ENCODE measurements at places on chromosomes 2 and 18.

GRCh38 chr2:44772131-44772530, 169.4 kb upstream of the SIX3 start:
- H3K27me3 ChIP-seq: peaks cover 7% of the 10 kb centered on the region
- no peaks in the 10 kb centered on the region for H3K36me3 ChIP-seq
- DNase-seq: no peak
- H3K4me1 ChIP-seq: peaks cover 4% of the 10 kb centered on the region

DNA sequence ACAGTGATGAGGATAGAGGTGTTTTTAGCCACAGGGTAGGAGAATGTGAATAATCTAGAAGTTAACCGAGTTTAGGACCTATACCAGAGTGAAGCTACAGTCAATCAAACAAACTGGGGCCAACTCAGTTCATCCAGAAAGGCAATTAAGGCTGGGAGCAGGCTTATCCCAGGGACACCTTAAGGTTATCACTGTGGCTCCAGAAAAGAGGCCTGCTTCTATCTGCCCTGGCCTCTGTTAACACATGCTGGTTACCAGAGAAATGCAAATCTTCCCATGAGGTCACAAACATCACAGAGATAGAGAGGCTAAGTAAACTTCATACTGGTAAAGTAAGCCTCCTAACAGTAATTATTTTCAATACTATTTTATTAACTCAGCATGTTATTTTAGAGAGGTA, 93.2 kb upstream of the GRB14 start:
- no peak overlapping the region for H3K27ac ChIP-seq
- no peak for DNase-seq

- H3K36me3 ChIP-seq: no peaks in the 10 kb centered on the region
- H3K27ac ChIP-seq: peak overlapping the region; percentile 26
These were observed 984 bp downstream of the TCF23 start for GRCh38 chr2:27149570-27150405.

- H3K36me3 ChIP-seq: no peaks in the 10 kb centered on the region
- DNase-seq: peak; percentile 80
- peaks cover 4% of the 10 kb centered on the region for H3K27me3 ChIP-seq
- no peak overlapping the region for H3K27ac ChIP-seq
These were observed 1.9 kb downstream of the SP5 start for GRCh38 chr2:170716851-170717598.

DNA sequence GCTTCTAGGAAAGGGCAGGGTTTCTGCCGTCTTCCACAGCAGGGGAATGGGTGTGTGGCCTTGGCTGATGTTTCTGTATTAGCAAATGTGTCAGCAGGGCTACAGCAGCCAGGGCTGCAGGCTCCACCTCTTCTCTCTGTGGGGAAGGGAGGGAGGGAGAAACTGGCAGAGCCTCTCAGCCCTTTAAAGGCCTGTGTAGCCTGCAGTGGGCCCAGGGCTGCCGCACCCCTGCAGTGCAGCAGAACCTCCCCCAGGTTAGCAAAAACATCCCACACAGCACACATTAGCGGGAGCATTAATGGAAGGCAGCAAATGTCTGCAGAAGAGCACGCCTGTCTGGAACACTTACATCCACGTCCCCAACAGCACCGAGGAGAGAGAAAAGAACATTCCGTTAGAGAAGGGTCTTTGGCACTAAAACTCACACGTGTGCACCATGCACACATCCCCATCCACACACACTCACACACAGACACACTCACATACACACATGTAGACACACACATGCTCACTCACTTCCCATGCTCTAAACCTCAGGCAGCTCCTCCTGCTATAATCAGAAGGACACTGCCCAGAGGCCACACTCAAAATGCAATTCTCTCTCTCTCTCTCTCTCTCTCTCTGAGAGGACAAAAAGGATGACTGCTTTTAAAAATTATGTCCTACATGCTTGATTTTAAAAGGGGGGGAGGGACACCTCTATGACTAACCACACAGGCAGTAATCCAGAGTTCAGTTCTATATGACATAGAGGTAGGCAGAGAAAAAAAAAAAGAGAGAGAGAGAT, 24.1 kb downstream of the MRPL35 start:
- no peaks in the 10 kb centered on the region for H3K36me3 ChIP-seq
- no peaks in the 10 kb centered on the region for H3K27me3 ChIP-seq
- no peak for DNase-seq
- no peak overlapping the region for H3K4me3 ChIP-seq
- H3K27ac ChIP-seq: peak overlapping the region; percentile 16
- H3K4me1 ChIP-seq: peaks cover 40% of the 10 kb centered on the region

GRCh38 chr18:49646873-49647272, 85.0 kb downstream of the LIPG start:
- DNase-seq: peak; percentile 9
- H3K36me3 ChIP-seq: no peaks in the 10 kb centered on the region
- H3K27ac ChIP-seq: no peak overlapping the region
- no peaks in the 10 kb centered on the region for H3K27me3 ChIP-seq
- no peaks in the 10 kb centered on the region for H3K4me1 ChIP-seq
- H3K4me3 ChIP-seq: no peak overlapping the region

GRCh38 chr18:35029770-35030169, 11.4 kb upstream of the MAPRE2 start:
- H3K4me3 ChIP-seq: peak overlapping the region; percentile 23
- no peaks in the 10 kb centered on the region for H3K27me3 ChIP-seq
- no peak for DNase-seq
- H3K4me1 ChIP-seq: peaks cover 9% of the 10 kb centered on the region

Measured in spleen (tissue), 13 donors.